ENCODE measurements at places on chromosomes 12 and 14. TPM values are rescaled to one million over a fixed set of nuclear protein-coding genes. Genes with fewer than 3 reads are reported as not detected.

DNA sequence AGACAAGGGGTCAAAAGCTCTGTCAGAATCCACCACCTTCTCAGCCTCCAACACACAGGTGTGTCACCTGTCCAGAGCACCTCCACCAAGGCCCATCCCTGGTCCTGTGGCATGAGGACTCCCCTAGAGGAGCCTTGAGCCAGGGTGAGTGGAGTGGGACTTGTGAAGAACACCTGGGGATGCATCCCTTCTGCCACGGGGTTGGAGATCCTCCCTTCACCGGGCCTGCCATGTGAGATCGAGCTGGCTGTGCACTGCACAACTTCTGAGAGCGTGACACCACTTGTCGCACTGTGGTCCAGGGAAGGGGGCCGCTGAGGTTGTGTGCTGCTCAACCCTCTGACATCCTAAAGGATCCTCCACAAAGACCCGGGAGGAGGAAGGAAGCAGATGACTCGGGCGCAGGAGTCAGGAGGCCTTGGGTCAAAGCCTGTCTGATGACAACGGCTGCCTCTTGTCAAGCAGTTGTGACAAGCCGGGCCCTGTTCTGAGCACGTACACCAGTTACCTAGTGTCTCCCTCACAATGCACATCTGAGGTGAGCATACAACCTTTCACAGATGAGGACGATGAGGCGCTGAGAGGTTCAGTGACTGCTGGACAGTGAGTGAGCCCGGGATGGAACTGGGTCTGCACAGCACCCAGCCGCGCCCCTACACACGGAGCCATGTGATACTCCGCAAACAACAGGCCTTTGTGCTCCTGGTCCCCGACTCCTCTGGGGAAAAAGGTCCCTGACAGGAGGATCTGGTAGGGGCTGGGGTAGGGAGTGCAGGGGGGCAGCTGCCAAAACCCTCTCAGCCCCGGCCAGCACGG lies 35.6 kb downstream of the CHGA start:
- no peak for DNase-seq

GRCh38 chr12:1203735-1204019 lies 212.7 kb downstream of the ERC1 start:
- no peak for DNase-seq

GRCh38 chr14:71452539-71452938 lies 479.7 kb upstream of the RGS6 start:
- no peak for DNase-seq

GRCh38 chr12:127546721-127547505 lies 720.1 kb upstream of the TMEM132C start:
- DNase-seq = no peak

DNA sequence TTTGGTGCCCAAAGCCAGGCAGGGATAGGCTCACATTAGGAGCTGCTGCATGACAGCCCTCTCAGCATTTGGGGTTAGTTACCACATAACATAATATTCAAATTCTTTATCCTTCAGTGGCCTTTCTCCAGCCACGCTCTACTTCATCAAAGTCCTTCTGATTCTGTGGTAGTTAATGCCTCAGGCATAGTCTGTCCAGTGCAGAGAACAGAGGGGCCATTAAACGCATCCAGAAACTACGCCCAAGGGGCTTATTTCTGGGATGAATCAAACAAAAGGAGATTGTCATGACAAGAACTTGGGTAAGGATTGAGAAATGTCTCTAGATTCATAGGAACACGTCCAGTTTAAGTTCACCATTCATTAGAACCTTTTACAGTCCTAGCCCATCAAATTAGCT lies 183.4 kb upstream of the PLXNC1 start:
- DNase-seq = no peak

DNA sequence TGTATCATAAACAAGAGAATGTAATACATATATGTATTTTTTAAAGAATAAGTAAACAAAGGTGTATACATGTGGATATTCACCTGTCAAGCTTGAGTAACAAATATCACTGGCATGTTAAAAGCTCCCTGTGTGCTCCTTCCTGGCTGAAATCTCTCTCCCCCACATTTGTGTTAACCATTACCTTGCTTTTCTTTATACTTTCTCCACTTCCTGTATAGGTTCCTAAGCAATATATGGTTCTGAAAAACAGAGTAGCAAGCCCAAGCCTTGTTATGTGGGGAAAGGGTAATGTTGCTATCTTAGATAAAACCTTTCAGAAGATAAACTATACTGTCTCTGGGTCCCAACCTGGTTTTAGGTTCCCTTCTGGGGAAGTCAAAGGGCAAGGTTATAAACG lies 32.3 kb upstream of the TBC1D30 start:
- DNase-seq = no peak

GRCh38 chr12:10361084-10361483 lies 28.8 kb downstream of the KLRK1 start:
- DNase-seq = no peak

DNA sequence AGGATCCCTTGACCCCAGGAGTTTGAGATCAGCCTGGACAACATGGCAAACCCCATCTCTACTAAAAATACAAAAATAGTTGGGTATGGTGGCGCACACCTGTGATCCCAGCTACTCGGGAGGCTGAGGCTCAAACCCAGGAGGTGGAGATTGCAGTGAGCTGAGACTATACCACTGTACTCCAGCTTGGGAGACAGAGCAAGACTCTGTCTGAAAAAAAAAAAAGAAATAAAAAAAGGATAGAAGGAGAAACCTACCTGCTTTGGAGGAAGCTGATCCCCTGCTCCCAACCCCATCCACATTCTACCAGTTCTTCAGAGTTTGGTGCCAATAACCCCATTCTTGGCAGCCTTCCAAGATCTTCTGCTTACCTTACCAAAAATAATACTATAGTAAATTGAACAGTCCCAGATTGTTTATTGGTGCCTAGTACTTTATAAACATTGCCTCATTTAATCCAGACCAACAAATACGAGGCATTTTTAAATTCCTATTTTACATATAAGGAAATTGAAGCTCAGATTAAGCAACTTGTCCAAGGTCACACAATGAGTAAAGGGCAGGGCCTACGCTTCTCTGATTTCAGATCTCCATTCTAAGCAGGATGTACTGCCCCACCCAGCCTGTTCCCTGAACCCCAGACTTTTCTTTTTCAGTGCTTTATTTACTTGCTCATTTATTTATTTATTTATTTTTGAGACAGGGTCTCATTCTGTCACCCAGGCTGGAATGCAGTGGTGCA lies 33.2 kb upstream of the FAM222A start:
- DNase-seq = no peak

DNA sequence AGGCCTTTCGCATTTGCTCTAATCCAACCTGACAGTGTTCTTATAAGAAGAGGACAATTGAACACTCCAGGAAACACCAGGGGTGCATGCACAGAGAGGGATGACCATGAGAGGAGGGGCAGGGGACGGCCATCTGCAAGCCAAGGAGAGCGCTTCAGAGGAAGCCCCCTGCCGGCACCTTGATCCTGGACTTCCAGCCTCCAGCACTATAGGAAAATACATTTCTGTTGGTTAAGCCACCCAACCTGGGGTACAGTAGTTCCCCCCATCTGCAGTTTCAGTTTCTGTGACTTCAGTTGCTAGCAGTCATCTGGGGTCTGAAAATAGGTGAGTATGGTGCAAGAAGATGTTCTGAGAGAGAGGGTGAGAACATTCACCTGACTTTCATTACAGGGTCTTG lies 64.7 kb downstream of the CLMN start:
- peak; percentile 22 for DNase-seq

DNA sequence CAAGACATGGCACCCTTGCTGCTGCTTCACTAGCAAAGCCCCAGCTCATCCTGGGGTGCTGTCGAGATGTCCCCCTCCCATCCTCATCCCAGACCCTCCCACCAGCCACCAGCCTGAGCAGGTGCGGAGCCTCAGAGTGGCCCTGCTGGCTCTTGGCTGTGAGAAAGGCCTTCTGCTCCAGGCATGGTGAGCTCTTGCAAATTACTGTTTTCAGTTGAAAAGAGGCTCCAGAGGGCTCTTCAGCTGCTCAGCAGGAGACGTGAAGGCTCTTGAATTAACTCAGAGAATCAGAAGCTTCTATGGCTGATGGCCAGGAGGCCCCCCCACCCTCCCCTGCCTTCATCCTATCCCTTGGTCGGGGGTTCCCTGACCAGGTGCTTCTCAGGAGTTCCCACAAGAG lies 44.1 kb downstream of the WSCD2 start:
- no peak for DNase-seq

DNA sequence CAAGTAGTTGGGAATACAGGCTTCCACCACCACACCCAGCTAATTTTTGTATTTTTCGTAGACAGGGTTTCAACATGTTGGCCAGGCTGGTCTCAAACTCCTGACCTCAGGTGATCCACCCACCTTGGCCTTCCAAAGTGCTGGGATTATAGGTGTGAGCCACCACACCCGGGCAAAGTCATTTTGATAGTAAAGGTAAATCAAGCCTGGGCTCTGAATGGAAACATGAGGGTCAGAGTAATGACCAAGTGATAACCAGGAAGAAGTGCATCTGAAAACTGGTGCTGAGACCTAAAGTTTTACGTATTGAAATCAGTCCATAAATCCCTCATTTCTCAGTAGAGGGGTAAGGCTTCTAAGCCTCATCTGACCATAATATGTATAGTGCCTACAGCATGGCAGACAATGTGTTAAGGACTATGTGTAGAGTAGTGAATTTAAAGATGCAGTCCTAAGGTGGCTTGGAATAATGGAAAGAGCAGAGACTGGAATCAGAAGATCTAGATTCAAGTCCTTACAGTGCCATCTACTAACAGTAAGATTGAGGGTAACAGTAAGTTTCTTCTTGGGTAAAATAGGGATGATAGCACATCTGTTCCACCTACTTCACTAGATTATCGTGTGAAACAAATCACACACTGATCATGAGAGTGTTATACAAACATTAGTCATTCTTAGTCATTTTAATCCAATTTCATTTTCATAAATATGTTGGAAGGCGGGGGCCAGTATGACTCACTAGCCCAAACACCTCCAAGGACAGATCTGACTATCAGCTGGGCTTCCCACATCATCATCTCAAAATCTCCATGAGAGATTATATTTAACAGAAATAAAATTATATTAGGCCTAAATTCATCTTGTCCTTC lies 11.2 kb downstream of the MAP4K5 start:
- DNase-seq = no peak

DNA sequence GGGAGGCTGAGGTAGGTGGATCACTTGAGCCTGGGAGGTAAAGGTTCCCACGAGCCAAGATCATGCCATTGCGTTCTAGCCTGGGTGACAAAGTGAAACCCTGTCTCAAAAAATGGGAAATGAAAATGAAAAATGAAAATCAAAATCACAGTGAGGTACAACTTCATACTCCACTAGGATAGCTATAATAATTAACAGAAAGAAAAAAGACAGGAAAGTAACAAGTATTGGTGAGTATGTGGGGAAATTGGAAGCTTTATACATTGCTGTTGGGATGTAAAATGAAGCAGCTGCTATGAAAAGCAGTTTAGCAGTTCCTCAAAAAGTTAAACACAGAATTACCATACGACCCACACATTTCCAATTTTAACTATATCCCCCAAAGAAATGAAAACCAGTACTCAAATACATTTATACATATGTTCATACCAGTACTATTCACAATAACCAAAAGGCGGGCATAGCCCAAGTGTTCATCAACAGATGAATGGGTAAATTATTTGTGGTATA lies 22.2 kb downstream of the SGPP1 start:
- no peak for DNase-seq

DNA sequence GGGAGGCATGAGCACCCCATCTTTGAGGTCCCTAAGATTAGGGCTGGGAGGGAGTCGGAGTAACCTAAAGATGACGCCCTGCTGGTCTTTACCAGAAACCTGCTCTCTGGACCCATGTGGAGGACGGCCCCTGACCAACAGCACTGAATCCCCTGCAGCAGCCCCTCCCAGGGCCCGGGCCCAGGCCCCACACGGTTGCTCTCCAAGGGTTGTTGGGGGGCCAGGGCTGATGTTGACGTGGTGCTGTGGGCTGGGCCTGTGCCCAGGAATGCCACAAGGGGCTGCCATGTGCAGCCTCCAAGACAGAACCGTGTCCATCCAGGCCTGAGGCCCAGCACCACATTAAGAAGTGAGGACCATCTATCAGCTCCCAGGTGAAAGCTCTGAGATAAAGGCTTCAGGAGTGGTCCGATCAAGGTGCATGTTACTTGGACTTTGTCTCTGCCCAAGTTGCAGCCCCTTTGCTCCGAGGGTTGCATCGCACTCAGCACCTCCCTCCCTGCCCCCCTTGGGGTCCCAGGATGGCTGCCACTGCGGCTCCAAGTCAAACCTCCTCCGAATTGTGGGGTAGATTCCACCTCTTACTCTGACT lies 29.6 kb downstream of the LRCOL1 start:
- no peak for DNase-seq

- DNase-seq = no peak
These were observed 105.3 kb upstream of the FOXG1 start for GRCh38 chr14:28661171-28661772.

DNA sequence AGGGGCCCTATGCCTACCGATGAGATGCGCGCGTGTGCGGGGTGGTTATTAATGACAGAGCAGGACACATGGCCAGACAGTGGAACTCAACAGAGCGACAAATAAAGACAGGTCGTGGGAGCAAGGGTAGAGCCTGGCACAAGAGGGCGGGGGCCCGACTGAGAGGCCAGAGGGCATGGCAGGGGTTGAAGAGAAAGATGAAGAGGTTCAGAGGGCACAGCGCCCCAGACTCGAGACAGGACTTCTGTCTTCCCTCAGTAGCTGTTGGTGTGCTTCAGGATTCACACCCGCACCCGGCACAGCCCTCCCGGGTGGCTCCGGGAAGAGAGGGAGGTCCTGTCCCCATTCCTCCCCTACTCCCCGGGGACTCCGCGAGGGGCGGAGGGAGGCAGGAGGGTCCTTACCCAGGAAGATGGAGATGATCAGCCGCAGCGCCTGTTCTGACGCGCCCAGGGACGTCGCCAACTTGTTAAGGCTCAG lies 366 bp downstream of the LPCAT3 start:
- DNase-seq = no peak

DNA sequence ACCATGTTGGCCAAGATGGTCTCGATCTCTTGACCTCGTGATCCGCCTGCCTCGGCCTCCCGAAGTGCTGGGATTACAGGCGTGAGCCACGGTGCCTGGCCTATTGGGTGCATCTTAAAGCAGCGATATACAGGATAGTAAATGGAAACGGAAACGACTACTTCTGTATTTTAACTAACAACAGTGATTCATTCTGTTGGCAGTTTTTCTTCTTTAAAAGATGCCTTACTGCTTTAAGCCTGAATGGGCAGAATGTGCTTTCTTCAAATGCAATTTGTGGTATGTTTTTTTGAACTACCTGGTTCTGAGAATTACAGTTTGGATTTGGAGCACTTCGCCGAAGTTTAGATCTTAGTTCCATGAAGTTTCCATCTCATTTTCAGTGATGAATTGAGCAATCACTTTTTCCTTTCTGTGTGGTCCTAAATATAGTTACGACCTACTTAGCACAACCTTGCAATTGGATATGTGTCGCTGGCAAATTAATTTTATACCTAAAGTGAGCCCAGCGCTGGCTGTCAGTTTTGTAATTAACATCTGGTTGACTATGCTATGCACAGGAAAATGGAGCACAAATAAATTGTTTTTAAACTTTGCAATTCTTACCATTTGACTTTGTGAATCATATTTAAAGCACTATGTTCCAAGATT lies 53.6 kb upstream of the EIF5 start:
- DNase-seq = no peak

GRIN2B gene
- 0.64 TPM for total RNA-seq

DCP1B gene
- 8.0 TPM for total RNA-seq

DNAAF2 gene
- total RNA-seq = 7.5 TPM

RNU4-1 gene
- total RNA-seq = 976 TPM

ITGA5 gene
- total RNA-seq = 125 TPM

COCH gene
- total RNA-seq = 5.8 TPM

OAS2 gene
- total RNA-seq = 36.6 TPM

UBR7 gene
- 12.9 TPM for total RNA-seq

NDRG2 gene
- 120 TPM for total RNA-seq

RALGAPA1 gene
- total RNA-seq = 50.7 TPM

OR6C6 gene
- total RNA-seq = not detected

MYL2 gene
- total RNA-seq = not detected

TAS2R20 gene
- total RNA-seq = 1.5 TPM
